ENCODE measurements at places on chromosomes 2 and 18.

DNA sequence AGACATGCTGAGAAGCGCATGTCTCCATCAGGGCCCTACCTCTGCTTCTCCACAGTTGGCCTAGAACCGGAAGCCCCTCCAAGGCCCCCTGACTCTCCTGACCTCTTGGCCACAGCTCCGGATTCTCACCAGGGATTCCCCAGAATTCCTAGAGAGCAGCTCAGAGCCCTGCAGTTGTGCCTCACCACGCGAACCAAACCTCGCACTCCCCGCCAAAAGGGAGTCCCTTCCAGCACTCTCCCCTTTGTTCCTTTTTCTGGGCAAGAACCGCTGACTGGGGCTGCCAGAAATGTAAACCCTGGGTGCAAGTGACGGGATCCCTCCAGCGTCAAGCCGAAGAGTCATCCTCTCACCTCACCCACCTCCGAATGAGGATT, 36.7 kb downstream of the AFF3 start:
- peak; percentile 24 for DNase-seq

- no peak for DNase-seq
Observed at GRCh38 chr18:45854036-45854586, 28.6 kb downstream of the SIGLEC15 start.

- no peak for DNase-seq
Observed at GRCh38 chr2:5700551-5700950, 8.4 kb downstream of the SOX11 start.

- DNase-seq, result no peak
Observed at GRCh38 chr2:175523001-175523400, 341.5 kb upstream of the ATP5MC3 start.

- DNase-seq, result no peak
Observed at GRCh38 chr18:52220062-52220591, 119.9 kb upstream of the DCC start.

DNA sequence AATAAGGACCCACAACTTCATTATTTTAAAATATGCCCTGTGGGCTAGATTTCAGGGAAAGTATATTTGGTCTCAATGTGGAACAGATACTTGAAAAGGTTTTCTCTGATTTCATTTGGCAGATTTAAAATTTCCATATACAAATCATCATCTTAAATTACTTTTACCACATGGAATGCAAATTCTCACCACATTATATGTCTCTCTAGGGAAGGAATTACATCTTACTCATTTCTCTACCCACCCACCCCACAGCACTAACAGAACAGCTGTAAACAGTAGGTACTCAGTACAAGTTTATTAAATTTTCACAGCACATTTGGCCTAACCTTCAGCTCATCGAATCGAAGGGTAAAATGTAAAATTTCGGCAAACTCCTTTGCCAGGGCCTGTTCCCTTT, 104.0 kb downstream of the CYRIA start:
- DNase-seq, result no peak

GRCh38 chr2:231425291-231425810, 29.8 kb downstream of the B3GNT7 start:
- no peak for DNase-seq

- no peak for DNase-seq
Observed at GRCh38 chr2:61949714-61950560, 44.5 kb downstream of the COMMD1 start.

DNA sequence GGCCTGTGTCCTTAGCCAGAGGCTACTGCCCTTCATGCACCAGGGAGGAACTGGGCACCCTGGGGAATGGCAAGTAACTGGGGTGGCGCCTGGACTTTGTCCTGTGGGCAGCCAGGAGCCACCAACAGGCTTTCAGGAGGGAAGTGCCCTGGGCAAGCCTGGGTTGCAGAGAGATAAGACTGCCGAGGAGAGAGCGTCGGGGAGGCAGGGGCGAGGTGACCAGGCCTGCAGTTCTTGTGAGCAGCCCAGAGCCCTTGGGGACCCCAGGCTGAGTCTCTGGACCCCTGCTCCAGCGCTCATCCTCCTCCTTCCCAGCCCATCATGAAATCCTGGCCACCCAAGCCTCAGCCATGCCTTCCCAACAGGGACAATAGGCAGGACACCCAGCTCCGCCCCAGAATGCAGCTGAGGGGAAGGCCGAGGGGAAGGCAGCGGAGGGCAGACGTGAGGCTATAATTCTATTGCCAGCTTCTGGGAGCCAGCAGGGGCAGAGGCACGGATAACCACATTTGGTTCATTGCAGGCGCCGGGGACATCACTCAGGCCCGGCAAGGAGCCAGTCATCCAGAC, 25.1 kb downstream of the ADRA2B start:
- no peak for DNase-seq

GRCh38 chr2:12106440-12107080, 360.1 kb downstream of the LPIN1 start:
- DNase-seq, result peak; percentile 99

DNA sequence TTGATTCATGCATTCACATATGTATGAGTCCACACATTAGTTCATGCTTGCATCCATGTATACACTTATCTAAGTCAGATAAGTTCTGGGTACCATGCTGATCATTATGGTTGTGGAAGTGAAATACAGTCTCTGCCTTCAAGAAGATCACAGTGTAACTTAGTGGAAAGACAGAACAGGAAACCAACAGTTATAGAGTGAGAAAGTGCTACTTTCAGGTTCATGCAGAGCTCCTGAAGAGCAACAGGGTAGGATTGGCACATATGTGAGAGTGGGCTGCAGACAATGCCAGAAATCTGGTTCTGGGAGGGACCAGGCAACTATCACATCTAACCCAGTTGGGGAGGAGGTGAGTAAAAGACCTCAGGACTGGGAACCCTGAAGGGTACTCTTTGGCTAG, 35.4 kb upstream of the PGAP1 start:
- no peak for DNase-seq

DNA sequence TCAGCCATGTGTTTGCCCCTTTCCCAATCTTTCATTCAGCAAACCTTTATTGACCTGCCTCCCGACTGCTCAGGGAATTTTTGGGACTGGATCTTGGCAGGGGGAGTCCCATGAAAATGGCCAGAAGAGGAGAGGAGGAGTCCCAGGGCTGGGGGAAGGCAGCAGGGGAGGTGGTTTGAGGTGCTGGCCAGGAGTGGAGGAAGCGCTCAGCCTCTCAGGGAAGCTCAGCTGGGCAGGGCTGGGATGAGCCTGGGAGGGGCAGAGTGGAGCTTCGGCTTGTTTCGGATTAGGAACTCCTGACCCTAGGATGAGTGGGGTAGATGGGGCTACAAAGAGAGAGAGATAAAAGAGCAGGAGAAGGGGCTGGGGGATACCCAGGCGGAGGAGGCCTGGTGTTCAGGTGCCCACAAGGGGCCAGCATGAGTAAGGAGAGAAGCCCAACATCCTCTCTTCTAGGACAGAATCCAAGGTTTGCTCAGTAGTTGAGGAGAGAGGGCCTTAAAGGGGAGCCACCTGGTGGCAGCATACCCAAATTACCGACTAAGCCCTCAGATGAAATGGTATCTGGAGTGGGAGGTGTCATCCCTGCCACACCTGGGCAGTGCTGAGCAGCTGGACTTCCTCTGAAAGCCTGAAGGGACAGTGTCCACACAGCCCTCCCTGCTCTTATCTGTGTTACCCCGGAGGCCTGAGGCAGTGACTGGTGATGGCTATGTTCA, 91.1 kb downstream of the INHBB start:
- DNase-seq, result peak; percentile 36

- no peak for DNase-seq
Observed at GRCh38 chr2:15894481-15895144, 45.7 kb upstream of the MYCN start.

- DNase-seq, result no peak
Observed at GRCh38 chr18:12645751-12646203, 12.1 kb downstream of the SPIRE1 start.

DNA sequence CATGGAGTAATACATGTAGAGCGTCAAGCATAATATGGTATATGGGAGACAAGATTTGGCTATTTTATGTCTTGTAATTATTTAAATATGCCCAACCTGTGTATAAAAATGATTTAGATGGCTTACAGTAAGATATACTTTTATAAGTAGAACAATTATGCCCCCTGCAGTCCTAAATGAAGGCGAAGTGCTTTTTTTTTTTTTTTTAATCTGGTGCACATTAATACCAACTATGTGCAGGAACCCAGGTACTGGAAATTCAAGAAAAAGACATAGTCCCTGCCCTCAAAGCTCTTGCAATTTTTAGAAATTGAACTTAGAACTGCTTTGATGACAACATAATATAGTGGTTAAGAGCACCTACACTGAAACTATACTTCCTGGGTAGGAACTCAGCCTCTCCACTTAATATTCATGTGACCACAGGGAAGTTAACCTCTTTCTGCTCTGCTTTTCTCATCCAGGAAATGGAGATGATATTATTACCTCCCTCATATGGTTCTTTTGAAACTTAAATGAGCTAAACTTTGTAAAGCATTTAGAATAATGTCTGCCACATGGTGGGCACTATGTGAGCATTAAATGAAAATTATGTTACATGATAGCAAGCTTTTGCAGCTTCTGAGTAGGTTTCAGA, 38.1 kb downstream of the AFTPH start:
- DNase-seq, result peak; percentile 22

GRCh38 chr2:24409700-24410556, 49.6 kb upstream of the ITSN2 start:
- peak; percentile 67 for DNase-seq

DNA sequence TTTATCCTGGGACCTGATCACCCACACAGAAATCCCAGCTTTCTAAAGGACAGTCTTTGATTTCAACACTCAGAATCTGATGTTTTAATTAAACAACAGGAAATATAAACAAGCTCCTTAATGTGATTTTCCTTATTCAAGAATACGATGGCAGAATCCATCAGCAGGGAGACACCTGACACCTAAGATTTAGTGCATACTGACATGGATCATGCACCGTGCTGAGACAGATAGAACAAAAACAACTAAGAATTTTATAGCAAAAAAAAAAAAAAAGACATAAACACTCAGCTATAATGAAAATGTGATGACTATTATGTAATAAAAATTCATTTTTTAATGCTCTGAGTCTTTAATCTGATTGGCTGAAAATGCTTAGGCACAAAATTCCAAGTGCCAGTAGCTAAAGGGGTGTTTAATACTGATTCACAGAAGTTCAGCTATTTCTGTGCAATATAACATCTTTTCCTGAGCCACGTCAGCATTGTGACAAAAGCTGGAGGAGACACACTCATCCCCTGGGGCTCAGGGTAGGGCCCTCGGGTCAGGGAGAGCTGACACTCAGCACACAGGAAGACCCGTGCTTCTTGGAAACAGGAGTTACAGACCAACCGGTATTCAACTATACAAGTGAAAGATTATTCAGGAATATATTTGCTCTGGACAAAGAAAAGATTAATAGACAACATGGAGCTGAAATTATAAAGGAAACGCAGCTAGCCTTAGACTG, 247.4 kb downstream of the FBXO15 start:
- no peak for DNase-seq

- DNase-seq, result peak; percentile 63
Observed at GRCh38 chr2:215797676-215798075, 215.7 kb downstream of the MREG start.

GRCh38 chr2:119378566-119378965, 11.8 kb downstream of the DBI start:
- no peak for DNase-seq

GRCh38 chr2:21299411-21299810, 175.6 kb downstream of the TDRD15 start:
- DNase-seq, result no peak

GRCh38 chr18:13623871-13624270, 102.5 kb downstream of the FAM210A start:
- DNase-seq, result no peak

DNA sequence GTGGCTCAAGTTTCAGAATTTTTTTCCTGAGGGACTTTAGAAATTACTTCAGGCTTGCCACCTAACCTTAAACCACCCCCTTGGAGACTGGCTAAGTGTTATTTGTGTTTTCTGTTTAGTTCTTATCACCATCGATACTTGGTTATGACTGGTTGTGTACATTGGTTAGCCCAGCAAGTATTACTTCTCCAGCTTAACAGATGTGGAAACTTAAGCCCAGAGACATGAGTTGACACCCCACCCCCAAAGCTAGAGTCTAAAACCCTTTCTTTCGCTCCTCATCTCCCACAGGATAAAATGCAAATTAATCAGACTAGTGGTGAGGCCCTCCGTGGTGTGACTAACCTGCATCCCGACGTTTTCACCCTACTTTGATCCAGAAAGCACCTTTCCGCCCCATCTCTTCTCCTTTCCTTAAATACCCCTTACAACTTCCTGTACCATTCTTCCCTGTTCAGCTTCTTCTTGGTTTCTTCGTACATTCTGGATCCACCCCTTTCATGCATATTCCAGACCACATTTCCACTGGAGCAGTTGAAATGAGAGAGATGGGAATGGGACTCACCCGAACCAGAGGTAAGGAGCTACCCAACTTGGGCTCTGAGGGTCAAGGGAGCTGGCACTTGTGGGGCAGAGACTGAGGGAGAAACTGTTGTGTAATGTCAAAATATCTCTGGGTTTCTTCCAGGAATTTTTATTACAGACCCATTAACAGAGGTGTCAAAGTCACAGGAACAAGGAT, 819 bp upstream of the MAP3K2 start:
- DNase-seq, result peak; percentile 24

- DNase-seq, result no peak
Observed at GRCh38 chr2:178473373-178473772, 5.0 kb downstream of the FKBP7 start.
